Tibial artery (tissue), 4 donors: ENCODE measurements at places on chromosomes 16 and 17.

DNA sequence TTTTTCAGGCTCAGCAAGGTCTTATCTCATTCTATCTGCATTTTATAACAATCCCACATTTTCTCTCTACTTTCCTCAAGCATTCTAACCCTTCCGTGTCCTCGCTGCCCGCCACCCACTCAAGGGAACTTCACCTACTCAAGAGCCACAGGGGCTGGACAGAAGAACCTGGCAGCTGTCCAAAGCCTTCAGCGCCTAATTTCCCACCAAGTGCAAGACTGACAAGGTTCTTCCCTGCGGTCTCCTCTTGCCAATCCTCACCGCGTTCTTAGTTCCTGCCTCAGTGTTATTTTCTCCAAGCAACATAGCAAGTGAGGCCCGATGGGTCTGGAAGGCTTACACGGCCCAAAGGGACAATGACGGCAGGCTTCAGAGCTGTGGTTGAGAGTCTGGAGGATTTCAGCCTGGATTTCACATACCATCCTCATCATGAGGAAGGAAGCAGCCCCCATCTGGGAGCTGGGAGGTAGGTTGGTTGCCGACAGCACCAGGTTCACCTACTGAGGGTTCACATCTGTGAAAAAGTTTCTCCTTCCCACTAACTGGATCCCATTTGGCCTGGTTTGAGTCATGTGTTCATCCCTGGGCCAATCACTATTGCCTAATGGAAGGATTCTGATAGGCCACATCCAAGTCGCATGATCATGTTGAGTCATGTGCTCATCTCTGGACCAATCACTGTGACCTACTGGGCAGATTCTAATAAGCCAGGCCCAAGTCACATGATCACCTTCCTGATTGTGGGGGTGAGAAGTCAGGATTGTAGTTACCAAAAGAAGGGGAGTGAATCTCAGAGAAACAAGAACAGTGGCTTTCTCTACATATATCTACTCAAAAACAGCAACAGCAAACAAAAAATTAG is 108.2 kb downstream of the N4BP1 start:
- no peak for DNase-seq

DNA sequence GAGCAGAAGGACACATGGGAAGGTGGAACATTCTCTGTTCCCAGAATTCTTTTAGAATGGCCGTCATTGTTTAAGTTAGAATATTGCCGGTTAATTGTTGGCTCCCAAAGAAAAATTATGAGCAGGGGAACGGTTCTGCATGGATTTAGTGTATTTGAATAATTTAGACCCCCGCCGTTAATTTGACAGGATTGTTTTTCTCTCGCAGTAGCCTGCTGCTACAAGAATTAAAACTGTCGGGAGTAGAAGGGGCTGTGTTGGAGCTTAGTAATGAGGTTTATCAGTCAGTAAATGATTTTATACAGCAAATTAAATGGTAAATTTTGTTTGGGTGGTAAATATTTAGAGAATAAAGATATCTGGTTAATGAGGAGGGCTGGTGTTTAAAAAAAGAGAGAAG is 431.2 kb upstream of the DYNLRB2 start:
- DNase-seq = no peak

GRCh38 chr17:11980813-11981212 is 16.5 kb downstream of the ZNF18 start:
- DNase-seq = no peak

GRCh38 chr17:41691031-41691777 is 2.5 kb downstream of the EIF1 start:
- no peak for DNase-seq

- peak; percentile 84 for DNase-seq
Measured at GRCh38 chr16:16025214-16025968, 76.0 kb downstream of the ABCC1 start.

DNA sequence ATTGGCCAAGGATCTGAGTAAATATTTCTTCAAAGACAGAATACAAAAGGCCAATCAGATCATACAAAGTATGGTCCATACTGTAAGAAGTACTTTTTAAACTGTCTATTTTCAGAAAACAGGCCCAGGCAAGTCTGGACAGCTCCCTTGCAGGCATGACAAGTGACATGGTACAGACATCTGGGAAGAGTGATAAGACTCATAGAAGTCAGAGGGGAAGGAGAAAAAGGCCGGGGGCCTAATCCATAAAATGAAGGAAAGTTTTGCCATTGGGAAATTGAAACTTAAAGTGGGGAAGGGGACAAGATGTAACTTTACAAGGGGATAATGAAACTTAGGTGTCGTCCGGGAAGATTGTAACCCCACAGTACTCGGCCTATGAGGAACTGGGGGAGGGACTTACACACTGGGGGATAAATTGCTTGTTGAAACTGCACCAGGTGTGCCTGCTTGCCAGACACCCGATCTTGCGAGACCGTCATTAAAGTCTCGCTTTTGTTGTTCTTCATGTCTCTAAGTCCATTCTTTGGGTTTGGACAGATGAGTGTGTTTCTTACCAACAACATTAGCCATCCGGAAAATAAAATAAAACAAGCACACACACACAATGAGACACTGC is 684.0 kb downstream of the CDH11 start:
- DNase-seq = no peak
